HEK293T (cell line): ENCODE measurements at places on chromosomes 11 and 22.

DNA sequence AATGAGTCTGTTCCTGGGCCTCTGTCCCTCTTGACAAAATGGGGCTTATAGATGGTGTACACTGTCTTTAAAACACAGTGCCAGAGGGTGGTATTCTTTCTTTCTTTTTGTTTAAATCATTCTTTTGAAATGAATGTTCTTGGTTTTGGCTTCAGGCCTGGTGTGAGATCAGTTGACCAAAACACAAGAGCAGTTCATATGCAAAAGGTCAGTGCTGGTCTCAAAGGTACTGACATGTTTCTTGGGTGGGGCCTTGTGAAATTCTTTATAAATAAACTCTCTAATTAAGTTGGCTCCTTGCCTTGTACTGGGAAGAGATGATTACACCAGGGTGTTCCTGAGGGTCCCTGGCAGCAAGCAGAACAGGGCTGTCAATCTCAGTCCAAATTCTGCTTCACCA, 110.0 kb downstream of the FBXO7 start:
- DNase-seq, result no peak

GRCh38 chr11:127252321-127252720, 251.8 kb upstream of the KIRREL3 start:
- DNase-seq, result no peak

DNA sequence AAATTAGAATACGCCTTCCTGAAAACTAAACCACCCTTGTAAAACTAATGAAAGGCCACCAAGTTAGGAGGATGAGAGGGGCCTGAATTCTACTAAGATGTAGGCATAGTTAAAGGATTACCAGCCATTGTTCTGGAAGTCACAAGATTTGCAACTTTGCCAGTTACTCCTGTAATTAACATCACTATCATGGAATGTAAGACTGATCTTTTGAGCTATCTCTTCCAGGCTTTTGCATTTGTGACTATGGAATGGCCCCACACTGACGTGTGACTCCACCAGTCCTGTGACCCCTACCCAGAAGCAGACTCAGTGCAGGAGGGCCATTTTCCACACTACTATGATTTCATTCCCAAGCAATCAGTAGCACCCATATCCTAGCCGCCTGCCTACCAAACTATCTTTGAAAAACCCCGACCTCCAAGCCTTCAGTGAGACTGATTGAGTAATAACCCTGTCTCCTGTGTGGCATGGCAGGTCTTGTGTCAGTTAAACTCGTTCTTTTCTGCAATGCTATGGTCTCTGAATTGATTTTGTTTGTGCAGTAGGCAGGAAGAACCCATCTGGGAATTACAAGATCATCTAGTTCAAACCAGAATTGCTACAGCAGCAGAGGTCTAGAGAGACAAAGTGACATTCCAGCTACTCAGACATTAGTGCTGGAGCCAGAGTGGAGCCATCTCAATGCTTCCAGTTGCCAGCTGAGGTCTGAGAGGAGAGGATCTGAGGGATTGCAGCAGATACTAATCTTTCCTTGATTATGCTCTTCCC, 1.9 kb upstream of the CTSF start:
- DNase-seq, result no peak

- no peak for DNase-seq
These were observed 12.4 kb downstream of the ADM start for GRCh38 chr11:10317151-10317755.

DNA sequence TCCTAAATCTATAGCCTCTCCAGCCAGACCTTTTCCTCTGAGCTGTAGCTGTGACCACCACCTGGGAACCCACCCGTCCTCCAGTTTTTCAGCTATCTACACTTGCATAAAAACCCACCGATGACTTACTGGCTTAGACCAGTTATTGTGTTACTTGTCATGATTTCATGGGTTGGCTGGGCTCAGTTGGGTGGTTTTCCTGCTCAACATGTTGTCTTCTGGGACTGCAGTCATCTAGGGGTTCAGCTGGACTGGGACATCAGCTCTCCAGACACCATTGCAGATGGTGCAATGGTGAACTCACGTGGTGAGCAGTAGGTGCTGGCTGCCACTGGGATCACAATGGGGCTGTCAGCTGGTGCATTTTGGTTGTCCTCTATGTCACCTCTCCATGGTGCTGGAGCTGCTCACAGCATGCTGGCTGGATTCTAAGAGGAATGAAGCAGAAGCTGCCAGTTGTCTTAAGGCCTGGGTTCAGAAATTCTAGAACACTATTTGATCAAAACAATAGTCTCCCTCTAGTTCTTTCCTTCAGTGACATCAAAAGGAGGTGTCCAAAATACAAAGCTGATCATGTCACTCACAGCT, 1.3 kb upstream of the SYT13 start:
- DNase-seq, result no peak

DNA sequence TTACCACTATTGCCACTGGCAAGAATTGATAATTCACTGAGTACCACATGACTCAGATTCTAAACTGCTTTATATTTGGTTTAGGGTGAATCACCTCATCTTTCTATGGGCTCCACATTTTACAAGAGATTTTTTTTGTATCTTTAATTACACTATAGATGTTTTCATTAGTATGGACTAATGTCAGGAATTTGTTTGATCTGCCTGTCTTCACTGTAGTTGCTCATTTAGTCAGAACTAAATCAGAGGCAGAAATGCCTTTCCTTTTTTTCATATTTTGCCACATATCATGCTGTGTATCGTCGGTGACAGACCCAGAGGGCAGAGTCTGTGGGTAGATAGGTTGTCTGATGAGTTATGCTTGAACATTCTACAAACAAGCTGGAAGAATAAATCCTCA, 524.1 kb downstream of the METTL15 start:
- DNase-seq, result no peak

DNA sequence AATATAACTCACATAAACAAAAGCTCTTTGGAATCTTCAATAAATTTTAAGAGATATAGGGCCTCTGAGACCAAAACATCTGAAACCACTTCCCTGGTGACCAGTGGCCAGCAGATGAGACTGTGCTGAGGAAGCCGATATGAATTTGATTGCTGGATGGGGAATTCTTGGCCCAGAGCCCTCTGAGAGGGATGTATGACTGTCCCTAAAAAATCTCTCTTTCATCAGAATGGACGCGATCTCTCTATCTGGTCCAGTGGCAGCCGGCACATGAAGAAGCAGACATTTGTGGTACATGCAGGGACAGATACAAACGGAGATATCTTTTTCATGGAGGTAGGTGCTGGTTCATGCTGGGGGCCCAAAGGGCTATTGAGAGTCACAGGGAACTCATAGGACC, 37.5 kb downstream of the MYBPC3 start:
- DNase-seq, result no peak

- no peak for DNase-seq
These were observed 2.0 kb downstream of the NAA40 start for GRCh38 chr11:63940786-63941185.

- no peak for DNase-seq
These were observed 52.2 kb upstream of the L3MBTL2 start for GRCh38 chr22:41152902-41153301.

GRCh38 chr11:35826949-35827348, 116.9 kb upstream of the LDLRAD3 start:
- no peak for DNase-seq

DNA sequence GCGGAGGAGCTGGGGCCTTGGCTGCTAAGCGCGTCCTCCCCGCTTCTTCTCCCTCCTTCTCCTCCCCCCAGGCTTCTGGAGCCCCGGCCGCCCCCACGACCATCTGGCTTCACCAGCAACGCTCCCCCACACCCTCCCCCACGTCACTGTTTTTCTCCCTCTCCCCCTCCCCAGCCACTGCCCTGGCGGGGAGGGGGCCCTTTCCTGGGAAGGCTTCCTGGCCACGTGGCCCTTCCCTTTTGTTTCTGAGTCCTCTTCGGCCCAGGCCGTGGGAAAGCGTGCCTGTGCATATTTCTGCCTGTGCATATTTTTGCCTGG, 27.7 kb downstream of the RTN4R start:
- DNase-seq, result no peak

- no peak for DNase-seq
These were observed 4.8 kb downstream of the MRGPRG start for GRCh38 chr11:3213659-3214419.

DNA sequence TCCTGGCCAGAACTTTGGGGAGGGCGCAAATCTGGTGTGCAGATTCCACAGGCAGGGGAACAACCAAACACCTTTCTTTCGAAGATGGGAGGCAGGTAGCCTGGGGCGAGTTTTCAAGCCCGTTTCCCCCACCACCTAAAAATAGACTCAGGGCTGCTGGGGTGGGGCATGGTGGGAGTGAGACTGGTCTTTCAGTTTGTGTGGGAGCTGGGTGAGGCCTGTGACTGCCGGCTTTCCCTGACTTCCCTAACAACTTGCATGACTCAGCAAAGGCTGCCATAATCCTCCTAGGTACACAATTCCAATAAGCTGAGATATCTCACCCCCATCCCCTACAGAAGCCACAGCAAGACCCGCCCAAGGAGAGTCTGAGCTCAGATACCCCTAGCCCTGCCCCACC, 4.3 kb upstream of the OR5B12 start:
- no peak for DNase-seq

- no peak for DNase-seq
These were observed 318.7 kb downstream of the CADM1 start for GRCh38 chr11:115185507-115185906.

- no peak for DNase-seq
These were observed 1114.2 kb upstream of the RAG2 start for GRCh38 chr11:37712251-37712650.

DNA sequence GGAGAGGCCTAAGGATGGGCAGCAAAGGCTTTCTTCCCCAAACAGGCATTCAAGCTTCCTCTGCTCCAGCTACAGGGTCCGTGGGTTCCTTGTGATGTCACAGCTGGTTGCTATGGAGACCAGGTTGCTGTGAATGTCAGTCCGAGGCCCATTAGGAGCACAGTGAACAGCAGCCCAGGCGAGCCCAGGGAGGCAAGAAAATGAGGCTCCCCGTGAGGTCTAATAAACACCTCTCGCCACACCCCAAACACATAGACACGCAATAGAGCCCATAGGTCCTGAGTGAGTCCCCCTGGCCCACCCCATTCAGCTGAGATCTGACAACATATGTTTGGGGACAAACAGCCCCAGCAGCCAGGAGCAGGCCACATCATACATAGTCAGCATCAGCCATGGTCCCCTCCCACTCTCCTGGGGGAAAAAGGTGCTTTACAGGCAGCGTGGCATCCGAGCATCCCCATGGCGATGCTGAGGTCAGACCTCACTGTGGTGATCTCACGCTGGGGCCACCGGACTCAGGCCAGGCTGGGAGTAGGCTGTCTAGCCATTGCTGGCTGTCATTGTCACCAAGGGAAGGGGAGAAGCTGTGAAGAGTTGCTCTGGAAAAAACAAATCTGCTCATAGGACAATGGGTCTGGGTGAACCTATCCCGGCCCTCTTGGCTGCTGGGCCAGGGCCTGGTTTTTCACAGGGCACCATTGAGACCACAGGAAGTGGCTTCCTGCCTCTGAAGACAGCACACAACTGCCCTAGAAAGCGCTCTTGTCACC, 23.1 kb upstream of the TP53I11 start:
- DNase-seq, result no peak

DNA sequence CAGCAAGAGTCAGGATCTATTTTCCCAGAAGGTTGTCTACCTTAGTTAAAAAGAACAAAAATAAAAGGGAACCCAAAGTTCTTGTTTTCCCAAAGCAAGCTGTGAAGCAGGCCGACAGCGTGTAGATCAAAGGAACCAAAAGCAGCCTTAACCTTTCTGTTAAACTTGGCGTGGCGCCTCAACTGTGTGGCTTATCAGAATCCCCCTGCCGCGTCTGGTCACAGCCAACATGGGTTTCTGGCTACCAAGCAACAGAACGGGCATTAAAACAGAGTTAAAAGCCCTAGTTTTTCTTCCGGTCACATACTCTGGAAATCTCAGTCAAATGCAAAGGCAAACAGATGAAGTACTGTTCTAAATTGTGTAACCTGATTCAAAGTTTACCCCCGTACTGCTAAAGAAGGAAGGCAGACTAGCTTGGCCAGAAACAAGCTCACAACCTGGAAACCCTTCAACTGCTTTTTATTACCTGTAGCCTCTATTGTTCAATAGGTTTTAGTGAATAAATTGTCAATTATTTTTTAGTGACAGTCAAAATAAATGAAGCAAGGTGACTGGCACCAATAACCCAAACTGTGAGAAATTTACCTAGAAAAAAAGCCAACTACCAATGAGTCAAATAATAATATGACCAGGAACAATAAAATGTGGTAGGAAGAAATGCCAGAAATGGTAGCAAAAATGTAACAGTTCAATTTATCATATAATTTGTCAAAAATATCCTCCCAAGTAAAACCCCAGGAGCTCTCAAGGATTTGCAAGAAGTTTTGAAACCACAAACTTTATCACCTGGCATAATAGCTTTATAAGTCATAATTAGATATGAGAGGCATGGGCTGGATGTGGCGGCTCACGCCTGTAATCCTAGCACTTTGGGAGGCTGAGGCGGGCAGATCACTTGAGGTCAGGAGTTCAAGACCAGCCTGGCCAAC, 21.4 kb downstream of the CHKA start:
- no peak for DNase-seq

DNA sequence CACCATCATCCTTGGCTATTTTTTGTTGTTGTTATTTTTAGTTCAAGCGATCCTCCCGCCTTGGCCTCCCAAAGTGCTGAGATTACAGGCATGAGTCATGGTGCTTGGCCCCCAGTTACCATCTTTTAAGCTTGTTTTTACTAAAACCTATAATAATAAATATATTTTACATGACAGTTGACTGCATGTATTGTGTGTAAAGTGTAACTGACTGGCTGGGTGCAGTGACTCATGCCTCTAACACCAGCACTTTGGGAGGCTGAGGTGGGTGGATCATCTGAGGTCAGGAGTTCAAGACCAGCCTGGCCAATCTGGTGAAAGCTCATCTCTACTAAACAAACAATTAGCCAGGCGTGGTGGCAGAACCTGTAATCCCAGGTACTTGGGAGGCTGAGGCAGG, 386.2 kb downstream of the TENM4 start:
- DNase-seq, result no peak

DNA sequence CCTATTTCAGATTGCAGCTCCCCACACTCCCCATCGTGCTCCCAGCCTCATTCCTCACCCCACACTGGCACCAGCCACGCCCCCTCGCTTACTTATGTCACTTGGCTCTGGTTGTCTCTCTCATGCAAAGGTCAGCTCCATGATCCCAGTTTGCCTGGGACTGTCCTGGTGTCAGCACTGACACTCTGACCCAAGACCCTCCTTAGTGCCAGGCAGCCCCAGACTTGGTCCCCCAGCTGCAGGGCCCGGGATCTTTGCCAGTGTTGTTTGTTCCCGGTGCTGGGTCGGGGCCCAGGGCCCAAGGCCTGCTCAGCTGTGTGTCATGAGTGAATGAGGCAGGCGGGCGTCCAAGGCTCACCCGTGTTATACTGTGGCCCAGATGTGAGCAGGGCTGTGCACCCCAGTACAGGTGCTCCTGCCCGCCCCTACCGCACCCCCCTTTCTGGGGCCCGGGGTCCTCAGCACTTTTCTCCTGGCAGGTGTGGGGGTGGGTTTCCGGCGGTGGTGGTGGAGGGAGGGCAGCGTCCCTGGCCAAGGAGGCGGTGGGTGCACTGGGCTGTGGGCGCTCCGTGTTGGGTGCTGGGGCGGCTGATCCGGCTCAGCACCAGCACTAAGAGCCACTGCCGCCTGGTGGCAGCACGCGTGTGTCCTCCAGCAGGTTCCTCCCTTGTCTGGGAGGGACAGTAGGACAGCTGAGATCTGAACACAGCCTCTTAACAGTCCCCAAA, 19.5 kb downstream of the IL17REL start:
- DNase-seq, result peak; percentile 77

GRCh38 chr22:44693756-44694155, 8.2 kb upstream of the PRR5 start:
- no peak for DNase-seq
